ENCODE measurements at places on chromosomes 13 and 19.

DNA sequence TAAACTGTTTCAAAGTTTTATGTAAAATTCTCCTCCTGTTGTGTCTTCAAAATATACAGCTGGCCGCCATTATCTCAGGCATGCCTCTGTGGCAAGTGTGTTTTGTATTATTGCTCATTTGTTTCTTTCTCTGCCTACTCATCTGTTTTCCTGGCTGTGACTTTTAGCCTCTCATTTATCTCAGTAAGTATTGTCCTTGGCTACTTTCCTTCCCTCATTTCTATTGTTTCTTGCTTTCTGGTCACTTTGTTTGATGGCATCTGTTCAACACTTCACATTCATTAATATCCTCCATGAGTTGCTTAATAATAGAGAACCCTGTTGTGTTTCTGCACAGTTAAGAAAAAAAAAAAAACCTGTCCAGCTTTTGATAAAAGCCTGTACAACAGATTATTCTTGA lies 869.4 kb downstream of the PCDH17 start:
- no peak for DNase-seq

GRCh38 chr13:113849546-113849945 lies 14.3 kb downstream of the GAS6 start:
- DNase-seq: no peak

- no peak for DNase-seq
Observed at GRCh38 chr13:32214071-32214470, 101.1 kb downstream of the ZAR1L start.

DNA sequence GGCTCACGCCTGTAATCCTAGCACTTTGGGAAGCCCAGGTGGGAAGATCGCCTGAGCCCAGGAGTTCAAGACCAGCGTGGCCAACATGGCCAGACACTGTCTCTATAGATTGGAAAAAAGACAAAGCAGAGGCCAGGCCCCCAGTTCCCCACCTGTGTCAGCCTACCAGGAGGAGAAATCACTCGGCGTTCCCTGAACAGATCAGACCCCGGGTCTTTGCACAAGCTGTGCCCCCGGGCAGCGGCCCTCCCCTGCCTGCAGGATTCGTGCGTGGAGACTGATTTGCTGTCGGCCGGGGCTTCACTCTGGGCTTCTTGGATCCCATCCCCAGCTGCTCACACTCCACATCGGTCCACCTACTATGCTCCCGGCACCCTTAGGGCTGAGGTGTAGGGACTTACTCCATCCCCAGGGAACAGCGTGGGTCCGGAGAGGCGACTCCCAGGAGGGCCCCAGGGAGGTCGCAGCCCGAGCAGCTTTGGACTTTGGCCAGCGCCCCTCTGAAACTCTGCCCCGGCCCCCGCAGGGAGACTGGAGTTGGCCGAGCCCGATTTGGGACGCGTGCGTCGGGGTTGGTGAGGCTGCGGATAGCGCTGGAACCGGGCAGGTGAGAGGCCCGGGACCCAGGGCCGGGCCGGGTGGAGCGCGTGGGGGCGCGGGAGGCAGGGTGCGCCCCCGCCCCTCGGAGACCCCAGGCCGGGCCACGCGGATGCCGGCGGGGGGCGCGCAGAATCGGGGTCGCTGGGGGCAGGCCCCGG lies 515 bp upstream of the EFNA2 start:
- DNase-seq: no peak

GRCh38 chr13:32316501-32316900 lies 1.2 kb downstream of the BRCA2 start:
- peak; percentile 49 for DNase-seq

GRCh38 chr19:11053817-11054195 lies 35.5 kb upstream of the LDLR start:
- DNase-seq: no peak
